Neural progenitor cell (in vitro differentiated cells): ENCODE measurements at places on chromosomes 11 and 22. TPM values are rescaled to one million over a fixed set of nuclear protein-coding genes. Genes with fewer than 3 reads are reported as not detected.

UCP3 gene
- 1.5 TPM in 1 of 2 replicates, not detected in the other for total RNA-seq

PHOX2A gene
- total RNA-seq = not detected in 2 replicates

TMEM191C gene
- total RNA-seq = 1.5 TPM in 1 of 2 replicates, not detected in the other

PHLDB1 gene
- 35.7 and 100 TPM in 2 replicates for total RNA-seq

SERPING1 gene
- total RNA-seq = 46.0 and 68.1 TPM in 2 replicates

GRCh38 chr11:11186249-11186648 lies 166.8 kb downstream of the CSNK2A3 start:
- no peak for DNase-seq

DNA sequence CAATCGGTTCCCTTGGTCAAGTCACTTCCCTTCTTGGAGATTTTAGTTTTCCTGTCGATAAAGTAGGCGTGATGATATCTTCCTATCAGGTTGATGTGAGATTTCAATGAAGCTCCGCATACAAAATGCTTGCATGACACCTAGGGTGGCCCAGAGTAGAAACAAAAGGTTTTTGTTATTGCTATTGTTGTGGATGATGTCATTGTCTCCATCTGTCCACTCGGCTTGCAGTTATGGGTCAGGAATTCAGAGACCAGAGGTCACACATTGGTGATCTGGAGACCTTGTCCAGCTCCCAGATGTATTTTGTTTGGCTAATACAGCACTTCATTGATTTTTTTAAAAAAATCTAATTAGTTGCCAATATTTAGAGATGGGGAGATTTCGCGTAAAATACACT lies 382.1 kb downstream of the MN1 start:
- DNase-seq = no peak

DNA sequence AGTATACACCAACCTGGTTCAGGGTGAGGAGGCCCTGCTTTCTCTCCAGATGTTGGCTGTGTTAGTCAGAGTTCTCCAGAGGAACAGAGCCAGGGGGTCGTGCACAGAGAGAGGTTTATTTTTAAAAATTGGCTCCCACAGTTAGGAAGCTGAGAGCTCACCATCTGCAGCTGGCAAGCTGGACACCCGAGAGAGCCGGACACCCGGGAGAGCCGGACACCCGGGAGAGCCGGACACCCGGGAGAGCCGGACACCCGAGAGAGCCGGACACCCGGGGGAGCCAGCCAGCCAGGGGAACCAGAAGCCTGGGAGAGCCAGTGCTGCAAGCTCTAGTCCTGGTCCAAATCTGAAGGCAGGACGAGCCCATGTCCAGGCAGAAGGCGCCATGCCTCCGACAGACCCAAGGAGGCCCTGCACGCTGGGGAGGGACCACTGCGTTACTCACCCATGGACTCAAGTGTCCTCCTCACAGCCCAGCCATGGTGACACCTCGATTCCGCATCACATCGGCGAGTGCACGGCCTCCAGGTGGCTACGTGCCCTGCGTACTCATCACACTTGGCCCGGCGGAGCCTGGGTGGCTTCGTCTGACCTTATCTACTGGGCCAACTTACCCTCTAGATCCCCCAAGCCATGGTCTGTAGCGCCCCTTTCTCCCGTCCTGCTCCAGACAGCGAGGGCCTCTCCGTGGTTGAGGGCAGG lies 99.0 kb downstream of the BRD1 start:
- no peak for DNase-seq
